ENCODE measurements at places on chromosomes 13 and 19.
A peak's percentile ranks its signal among the peaks of the same experiment; 100 is the strongest.

- DNase-seq, result no peak
These were observed 679.3 kb upstream of the PCDH20 start for GRCh38 chr13:62094932-62095331.

GRCh38 chr19:14528419-14529253, 758 bp upstream of the TECR start:
- no peak for DNase-seq

GRCh38 chr13:84430015-84430414, 547.7 kb upstream of the SLITRK1 start:
- DNase-seq, result no peak

DNA sequence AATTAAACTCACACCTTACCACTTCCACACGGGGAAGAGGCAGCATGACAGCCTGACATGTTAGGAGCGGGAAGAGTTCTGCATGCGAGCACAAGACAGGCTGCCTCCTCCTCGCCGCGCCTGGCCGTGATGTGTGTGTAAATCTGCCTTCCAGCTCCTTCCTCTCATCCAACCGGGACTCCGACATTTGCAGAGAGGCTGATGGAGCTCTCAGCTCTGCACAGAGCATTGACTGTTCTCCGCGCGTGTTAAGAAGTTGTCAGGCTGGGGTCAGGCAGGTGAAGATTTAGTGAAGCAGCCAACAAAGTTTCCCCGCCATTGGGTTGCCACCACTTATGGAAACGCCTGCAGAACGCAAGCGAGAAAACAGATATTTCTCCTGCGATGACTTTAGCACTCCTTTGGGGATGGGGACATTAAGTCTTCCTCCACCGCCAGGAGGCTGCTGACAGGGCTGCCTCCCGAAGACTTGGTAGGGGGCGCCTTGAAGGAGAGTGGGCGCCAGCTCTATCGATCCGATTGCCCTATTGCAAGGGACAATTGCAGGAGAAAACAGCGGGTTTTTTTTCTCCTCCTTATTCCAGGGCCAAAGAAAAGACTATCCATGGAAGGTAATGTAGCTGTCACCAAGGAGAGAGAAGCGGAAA, 213.9 kb upstream of the TSHZ3 start:
- no peak for DNase-seq

GRCh38 chr13:71886880-71887279, 19.9 kb upstream of the DACH1 start:
- DNase-seq, result no peak

DNA sequence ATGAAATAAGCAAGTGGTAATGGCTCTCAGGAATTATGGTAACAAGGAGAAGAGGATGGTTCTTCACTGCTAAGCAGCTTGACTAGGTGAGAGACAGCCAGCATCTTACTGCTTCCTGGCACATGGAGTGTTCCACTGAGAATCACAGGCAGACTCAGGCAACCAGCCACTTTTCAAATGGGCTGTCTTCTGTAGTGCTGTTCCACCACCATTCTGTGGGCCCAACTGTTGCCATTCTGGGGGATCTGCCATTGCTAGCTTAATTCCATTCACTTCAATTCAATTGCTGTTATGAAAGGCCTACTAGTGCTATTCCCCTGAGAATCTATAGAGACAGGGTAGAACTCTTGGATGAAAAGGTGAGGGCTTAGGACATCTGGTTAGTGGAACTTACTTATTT, 341.9 kb downstream of the KCNRG start:
- DNase-seq, result no peak

GRCh38 chr13:26978081-26978860, 193.3 kb downstream of the USP12 start:
- DNase-seq, result no peak

DNA sequence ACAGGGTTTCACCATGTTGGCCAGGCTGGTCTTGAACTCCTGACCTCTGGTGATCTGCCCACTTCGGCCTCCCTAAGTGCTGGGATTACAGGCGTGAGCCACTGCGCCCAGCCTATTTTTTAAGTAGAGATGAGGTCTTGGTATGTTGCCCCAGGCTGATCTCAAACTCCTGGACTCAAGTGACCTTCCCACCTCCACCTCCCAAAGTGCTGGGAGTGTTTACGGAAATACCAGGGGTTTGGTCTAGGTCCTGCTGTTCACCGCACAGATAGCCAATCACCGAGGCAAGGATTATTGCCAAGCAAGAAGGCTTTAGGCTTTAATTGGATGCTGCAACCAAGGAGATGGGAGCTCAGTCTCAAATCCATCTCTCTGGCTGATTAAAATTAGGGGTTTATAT, 11.6 kb downstream of the CLEC4G start:
- no peak for DNase-seq

- DNase-seq, result no peak
These were observed 20.7 kb downstream of the CLDN10 start for GRCh38 chr13:95573221-95573620.

DNA sequence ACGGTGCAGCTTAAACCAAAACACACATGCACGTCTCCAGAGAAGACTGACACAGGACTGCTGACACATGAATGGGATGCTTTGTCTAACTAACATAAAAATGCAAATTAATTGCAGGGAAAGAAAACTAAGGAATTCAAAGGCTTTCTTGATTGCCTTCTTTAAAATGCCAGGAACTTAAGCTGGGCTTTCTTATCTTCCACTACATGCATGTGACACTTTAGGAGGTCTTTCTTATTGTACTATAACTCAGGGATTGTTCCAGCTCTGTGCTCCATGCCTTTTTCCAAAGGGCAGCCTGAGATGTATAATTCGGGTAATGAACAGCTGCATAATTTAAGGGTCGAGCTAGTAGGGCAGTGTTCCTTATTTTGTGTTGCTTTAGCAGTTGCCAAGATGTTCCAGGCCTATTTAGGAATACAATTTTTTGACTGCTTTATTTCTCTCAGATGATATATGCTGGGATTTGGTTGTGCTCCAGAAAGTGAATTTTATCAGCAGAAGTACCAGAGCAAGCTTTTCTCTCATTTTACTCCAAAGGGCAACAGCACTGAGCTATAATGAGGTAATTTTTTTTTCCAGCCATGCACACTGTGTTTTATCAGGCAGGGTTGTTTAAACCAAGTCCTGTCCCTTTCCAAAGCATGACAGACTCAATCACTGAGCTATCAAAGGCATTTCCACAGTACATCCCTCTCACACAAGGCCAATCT, 885.2 kb downstream of the PCDH9 start:
- no peak for DNase-seq

DNA sequence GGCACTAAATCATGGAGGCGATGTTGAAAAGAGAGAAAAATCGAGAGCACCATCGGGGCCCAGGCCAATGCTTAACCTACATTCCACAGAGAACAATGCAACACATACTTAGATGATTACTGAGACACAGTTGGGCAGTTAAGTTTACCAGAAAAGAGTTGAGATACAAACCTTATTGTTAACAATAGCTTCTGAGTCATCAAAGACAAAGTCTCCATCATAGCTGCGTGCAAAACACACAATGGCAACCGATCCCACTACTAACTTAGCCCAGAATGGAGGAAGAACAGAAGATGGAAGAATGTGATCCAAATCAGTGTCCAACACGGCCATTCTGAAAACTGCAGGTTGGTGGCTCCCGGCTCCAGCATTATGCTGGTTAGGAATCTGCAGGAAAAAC, 6.2 kb downstream of the TMTC4 start:
- DNase-seq, result no peak

DNA sequence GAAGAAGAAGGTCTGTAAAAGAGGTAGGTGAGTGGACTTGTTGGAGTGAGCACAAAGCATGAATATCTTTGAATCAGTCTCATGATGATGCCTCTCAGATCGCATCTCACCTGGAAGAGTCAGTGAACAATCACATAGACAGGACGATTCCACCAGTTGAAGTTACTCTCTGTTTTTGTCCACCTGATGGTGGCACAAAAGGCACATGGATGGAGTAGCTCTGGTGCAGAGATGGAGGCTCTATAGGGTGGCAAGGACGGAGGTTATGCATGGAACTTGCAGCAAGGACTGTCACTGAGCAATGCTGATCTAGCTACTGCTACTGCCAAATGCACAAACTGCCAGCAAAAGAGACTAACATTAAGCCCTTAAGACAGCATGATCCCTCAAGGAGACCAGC, 10.3 kb upstream of the MYCBP2 start:
- no peak for DNase-seq

DNA sequence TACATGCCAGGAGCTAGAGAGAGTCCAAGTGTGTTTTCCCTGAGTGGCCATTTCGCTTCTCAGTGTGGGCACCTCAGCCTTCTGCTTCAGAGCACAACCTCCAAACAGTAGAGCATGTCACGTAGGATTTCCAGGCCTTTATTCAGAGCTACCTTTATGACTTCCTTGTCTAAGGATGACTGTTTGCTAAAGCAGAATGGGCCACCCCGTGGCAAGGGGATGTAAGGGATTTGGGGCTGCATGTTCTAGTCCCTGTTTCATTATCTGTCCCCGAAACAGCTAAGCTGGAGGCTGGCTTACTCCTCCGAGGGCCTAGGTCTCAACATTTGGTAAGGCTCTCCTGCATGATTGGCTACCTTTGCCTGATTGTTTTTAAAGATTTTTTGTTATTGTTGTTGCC, 6.0 kb downstream of the RNASEH2B start:
- DNase-seq, result no peak

DNA sequence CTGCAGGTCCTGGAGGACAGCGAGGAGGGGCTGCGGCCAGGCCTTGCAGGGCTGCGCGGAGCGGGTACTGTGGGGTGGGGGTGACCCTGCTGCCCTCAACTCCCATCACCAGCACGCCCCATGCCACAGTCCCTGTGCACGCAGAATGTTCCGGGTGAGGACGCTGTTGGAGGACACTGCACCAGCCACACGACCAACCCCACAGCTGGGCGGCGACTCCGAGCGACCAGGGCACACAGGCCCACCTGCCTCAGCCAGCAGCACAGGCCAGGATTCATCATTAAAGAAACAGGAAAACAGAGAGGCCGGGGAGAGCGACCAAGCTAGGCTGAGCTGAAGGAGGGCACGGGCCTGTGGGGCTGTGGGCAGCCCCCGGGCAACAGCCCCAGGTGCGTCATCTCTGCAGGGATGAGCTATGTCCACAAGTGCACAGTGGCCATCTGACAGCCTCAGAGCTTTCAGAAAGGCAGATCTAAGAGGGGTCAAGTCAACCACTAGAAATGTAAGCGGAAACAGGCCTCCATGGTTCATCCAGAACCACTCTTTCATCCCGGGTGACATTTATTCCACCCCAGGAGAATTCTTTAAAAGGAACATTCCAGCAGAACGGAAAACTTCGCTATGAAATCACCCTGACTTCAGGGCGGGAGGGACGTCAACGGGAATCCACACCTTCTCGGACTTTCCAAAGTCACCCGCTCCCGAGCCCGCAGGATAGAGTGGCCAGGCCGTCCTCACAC, 1.5 kb downstream of the GAS6 start:
- no peak for DNase-seq

GRCh38 chr19:5018224-5019015, 49.5 kb downstream of the KDM4B start:
- no peak for DNase-seq

DNA sequence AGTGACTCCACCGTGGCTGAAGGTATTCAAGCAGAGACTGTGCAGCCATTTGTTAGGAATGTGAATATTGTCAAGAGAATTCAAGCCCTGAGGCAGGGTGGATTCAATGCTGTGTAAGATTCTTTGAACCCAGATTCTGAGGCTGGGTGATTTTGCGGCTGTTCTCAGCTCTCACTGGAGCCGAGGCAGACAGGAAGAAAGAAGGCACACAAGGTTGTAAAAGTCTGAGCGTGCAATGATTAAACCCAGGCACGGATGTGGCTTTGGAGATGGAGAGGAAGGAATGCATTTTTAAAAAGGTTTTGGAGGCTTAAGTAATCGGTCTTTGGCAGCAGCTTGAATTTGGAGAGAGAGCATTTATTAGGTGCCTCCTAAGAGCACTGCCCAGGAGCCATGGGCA, 187.9 kb downstream of the KATNAL1 start:
- DNase-seq, result peak; percentile 43

- DNase-seq, result no peak
These were observed 16.0 kb downstream of the ZNF582 start for GRCh38 chr19:56377105-56377924.

DNA sequence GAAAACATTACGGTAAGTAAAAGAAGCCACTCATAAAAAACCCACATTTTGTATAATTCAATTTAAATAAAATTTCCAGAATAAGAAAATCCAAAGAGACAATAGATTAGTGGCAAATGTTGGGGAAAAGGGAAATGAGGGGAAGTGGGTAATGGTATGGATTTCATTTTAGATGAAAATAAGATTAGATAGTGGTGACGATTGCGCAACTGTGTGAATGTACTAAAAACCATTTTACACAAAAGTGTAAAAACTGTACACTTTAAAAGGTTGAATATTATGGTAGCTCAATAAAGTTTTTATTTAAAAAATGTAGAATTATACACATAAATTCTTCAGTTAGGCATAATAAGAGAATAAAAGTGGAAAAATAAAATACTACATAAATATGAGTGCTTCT, 3.7 kb downstream of the MBD3L1 start:
- no peak for DNase-seq

- no peak for DNase-seq
These were observed 3.6 kb downstream of the CEACAM20 start for GRCh38 chr19:44525721-44526430.

GRCh38 chr19:38838986-38839761, 7.6 kb upstream of the ECH1 start:
- DNase-seq, result no peak

- no peak for DNase-seq
These were observed 7.8 kb upstream of the CEACAM5 start for GRCh38 chr19:41700381-41701195.

- peak; percentile 75 for DNase-seq
These were observed at the start of gene SSBP4 for GRCh38 chr19:18419195-18419698. Gene SSBP4, plus strand, starts transcription at chr19:18419398. Its CDS starts 251 bp downstream, at chr19:18419649.

DNA sequence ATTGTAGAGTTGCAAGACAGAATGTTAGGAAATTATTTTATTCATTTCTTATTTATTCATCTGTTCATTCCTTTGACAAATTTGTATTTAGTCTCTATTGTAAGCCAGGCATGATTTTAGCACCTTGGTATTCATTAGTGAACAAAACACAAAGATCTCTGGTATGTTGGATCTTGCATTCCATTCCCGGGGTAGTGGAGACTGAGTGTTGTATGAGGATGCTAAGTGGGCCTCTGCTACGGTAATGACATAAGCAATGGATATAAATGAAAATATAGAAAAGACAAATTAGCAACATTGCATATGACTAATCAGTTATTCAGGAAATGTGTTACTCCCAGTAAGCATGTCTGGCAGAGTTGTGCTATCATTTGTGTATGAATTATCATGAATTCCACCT, 449.3 kb downstream of the PCDH17 start:
- no peak for DNase-seq

- DNase-seq, result no peak
These were observed 39.9 kb downstream of the FOXO1 start for GRCh38 chr13:40626561-40626960.

- DNase-seq, result no peak
These were observed 60.4 kb downstream of the WDFY2 start for GRCh38 chr13:51644654-51645053.

- DNase-seq, result no peak
These were observed 15.2 kb upstream of the PPP1R12C start for GRCh38 chr19:55132453-55133129.

Measured in activated T-helper 1 cell treated with anti-CD3 and anti-CD28 coated beads, Interleukin-12 subunit alpha, Interleukin-12 subunit beta, Interleukin-2, Interleukin-4 antibody, amounts not matched to agents 30 ng/mL and 10 ng/mL and 1 ng/mL, durations not matched to agents 14 hours and 24 hours and 36 hours (primary cell).